Stimulated activated naive CD4-positive, alpha-beta T cell treated with Interleukin-2 at 50 U/mL for 16 hours (primary cell): ENCODE measurements at places on chromosomes 5 and 9.

DNA sequence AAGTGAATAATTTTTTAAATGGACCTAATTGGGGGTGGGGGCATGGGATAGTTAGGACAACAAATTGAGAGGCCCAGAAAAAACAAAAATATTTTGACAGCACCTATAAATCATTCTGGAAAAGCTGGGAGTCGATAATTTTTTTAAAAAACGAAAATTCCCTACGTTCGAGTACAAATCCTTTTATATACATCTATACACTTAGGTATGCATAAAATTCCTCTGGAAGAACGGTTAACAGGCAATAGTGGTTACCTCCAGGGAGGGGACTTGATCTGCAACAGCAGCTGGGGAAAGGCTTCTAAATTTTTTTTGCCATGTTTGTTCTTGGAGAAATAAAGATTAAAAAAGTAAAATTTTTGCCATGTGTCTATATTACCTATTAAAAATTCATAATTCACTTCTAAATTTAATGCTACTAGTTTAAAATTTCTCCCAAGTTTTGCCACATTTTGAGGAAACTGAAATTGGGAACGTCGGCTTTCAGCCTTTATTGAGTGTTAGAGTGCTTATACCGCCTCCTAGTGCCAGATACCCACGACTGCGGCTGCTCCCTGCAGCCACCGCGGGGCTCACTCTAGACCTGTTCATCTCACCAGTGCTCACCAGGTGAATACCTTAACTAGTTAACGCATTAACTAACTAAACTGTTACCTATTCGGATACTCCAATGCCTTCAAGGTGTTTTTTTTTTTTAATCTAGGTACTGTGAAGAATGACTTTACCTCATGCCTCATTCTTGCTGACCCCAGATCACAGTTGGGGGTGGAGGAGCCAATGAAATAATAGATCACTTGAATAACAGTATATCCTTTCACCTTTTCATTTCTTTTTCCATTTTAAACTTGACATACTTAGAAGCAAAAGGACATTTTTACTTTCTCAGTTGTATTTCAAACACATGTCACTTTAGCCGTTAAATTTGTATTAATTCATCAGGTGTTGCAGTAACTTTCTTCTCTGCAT is 1.8 kb upstream of the BHMT start:
- DNase-seq, result no peak

- DNase-seq, result no peak
Observed at GRCh38 chr5:102867992-102868662, 113.0 kb downstream of the PAM start.

DNA sequence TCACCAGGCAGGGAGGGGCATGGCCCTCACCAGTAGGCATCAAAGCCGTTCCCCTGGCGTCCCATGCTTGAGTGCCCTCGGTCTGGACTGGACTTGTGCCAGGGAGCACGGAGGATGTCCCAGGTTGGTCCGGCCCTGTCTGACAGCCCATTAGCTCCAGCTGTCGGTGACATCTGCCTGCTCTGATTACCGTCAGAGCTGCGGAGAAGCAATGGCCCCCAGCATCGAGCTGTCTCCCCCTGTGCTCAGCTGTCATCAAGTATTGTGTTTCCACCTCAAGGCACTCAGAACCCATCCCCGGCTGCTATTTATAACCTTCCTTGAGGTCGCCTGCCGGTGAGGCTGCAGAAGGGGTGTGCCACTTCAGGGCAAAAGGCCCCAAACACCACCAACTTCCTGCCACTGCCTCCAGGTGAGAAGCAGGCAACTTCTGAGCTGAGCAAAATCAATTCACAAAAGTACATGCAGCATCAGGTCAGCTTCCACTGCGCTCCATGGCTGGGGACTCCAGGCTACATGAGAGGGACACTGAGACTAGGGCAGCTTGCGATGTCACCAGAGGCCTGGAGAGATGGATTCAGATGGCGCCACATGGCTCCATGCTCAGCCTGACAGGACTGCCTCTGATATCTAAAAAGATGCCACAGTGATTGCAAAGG is 142.7 kb downstream of the C5orf15 start:
- DNase-seq, result no peak

GRCh38 chr5:168874713-168875380 is 295.7 kb upstream of the PANK3 start:
- DNase-seq, result no peak

DNA sequence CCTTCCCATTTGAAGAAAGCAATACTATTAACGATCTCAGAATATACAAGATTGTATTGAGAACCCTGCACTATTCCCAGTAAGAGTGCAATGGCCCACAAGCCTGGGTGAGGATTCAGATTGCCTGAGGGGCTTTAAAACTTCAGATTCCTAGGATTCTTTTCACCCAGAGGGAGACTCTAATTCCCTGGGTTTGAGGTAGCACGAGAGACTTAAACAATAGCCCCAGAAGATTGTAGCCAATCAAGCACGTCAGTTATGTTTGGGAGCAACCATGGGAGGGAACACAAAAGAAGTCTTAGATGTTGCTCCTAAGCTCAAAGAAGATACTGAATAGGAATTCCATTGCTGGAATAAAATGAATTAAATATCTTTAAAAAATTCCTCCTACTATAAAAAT is 17.9 kb downstream of the MRPS27 start:
- no peak for DNase-seq

- DNase-seq, result no peak
Observed at GRCh38 chr5:68024426-68024825, 191.1 kb upstream of the PIK3R1 start.

GRCh38 chr5:42573386-42573785 is 150.1 kb downstream of the GHR start:
- no peak for DNase-seq
